ENCODE measurements at places on chromosomes 2 and 18.

GRCh38 chr2:132009874-132010521 lies 151.8 kb downstream of the ANKRD30BL start:
- DNase-seq = no peak

- DNase-seq = no peak
Observed at GRCh38 chr2:48504647-48505327, 25.2 kb upstream of the STON1 start.

- DNase-seq = no peak
Observed at GRCh38 chr2:108946442-108946841, 42.6 kb downstream of the EDAR start.

- no peak for DNase-seq
Observed at GRCh38 chr18:7524786-7525185, 42.3 kb upstream of the PTPRM start.

GRCh38 chr2:24111407-24111901 lies 11.7 kb downstream of the PFN4 start:
- no peak for DNase-seq

GRCh38 chr18:4144201-4144600 lies 310.9 kb downstream of the DLGAP1 start:
- DNase-seq = no peak
